ENCODE measurements at places on chromosomes 4 and X.

GRCh38 chr4:15971068-15971801, 8.3 kb upstream of the FGFBP2 start:
- no peak for DNase-seq

GRCh38 chr4:139972305-139972704, 181.7 kb downstream of the MAML3 start:
- no peak for DNase-seq

- no peak for DNase-seq
These were observed 7.6 kb upstream of the CXCL5 start for GRCh38 chr4:74006009-74006476.

DNA sequence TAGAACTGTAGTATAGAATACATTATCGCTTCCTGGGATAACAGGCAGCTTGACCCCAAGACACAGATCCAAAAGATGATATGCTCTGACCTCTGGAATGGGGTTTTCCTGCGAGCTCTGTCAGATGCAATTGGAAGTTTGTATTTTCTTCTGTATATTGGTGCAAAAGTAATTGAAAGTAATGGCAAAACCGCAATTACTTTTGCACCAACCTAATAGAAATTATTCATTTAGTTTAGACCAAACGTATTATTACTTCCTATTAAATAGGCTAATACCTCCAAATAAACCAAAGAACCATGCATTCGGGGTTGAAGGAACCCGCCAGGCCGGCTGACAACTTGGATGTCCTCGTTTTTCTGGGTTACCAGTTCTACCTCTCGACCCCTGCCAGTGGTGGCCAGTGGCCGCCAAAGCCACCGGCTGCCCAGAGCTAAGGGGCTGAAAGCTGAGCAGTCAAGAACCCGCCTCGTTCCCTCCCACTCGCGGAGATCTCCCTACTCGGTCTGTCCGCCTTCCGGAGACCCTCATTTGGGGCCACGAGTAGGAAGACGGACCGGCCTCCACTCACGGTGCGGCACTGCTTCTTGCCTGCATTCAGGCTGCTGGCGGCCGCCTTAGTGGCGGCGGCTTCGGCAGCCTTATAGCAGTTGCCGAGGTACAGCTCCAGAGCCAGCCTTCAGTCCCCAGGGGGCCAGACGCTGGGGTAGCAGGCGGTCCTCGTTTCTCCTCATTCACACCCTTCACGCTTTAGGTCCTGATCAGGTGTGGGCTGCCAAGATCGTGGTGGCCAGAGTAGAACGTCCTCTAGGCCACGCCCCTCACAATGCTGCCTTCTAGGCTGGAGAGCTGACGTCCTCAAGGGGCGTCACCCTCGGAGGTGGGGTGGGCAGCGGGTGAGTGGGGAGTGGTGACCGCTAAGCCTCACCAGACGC, 121.9 kb downstream of the RBMX2 start:
- peak; percentile 60 for DNase-seq

- no peak for DNase-seq
These were observed 62.4 kb downstream of the TMEM165 start for GRCh38 chr4:55458164-55458563.

DNA sequence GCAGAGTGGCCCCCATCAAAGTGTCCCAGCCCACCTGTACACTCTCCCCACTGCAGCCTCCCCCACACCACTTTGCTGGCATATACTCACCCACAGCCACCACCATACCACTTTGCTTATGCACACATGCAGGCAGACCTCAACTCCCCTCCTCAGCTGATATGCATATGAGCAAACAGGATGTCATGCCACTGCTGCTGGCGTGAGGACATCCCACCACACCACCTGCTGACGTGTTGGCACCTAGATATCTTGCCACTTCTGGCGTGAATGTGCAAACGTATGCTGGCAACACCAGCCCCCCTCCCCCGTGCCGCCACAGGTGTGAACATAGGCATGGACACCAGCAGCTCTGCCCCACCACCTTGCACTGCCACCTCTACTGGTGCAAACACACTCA, 22.4 kb upstream of the MAGEA8 start:
- peak; percentile 72 for DNase-seq

DNA sequence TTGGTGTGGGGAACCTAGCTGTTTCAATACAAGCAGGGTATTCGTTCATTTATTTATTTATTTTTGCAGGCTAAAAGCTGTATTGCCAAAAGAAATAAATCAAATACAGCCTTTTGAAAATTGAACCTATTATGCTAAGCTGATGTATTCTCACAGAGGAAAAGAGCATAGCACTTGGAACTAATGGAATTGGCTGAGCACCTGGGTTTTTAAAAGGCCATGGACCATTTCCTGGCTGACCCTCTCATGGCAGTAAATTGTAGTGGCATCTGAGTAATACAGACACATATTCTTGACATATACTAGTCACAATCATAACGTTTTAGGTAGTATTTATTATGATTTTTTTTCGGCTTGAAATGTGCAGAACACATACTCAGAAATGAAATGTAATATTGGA, 71.8 kb upstream of the ALG13 start:
- no peak for DNase-seq

- DNase-seq, result peak; percentile 64
These were observed 87.3 kb downstream of the PRSS12 start for GRCh38 chr4:118265312-118266144.

DNA sequence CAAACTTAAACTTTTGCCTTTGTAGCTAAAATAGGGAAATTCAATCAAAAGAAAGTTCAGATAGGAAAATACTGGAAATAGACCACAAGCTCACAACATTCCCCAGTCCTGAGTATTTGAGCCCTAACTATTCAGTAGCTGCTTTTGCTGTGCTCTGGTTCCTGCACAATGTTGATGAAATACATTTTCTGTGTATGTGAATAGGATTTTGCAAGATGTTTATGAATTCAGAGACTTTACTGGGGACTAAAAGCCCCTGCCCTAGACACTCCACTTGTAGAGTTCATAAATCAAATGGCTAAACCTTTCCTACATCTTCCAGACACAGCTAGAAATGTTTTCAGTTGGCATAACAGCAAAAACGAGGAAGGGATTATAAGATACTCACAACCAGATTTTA, 105.9 kb downstream of the FBXO8 start:
- DNase-seq, result no peak

DNA sequence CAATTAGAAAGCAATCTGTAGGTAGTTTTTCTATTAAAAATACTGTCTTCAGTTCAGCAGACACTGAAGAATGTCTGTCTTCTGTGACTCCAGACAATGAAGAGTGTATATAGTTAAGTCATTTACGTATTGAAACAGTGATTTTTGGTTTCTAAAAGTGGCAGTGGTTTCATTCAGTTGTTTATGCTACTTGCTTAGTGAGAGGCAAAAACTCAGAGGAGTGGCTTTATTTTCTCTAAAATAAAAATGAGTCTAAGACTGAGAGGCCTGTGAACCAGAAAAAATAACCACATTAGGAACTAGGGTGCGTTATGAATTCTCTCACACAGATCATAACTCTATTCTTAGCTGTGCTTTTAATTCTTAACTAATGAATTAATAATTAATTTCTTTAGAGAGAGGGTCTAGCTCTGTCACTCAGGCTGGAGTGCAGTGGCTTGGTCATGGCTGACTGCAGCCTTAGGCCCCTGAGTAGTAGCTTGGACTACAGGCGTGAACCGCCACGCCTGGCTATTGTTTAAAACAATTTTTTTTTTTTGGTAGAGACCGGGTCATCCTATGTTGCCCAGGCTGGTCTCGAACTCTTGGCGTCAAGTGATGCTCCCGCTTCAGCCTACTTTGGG, 31.4 kb downstream of the FREM3 start:
- DNase-seq, result no peak

DNA sequence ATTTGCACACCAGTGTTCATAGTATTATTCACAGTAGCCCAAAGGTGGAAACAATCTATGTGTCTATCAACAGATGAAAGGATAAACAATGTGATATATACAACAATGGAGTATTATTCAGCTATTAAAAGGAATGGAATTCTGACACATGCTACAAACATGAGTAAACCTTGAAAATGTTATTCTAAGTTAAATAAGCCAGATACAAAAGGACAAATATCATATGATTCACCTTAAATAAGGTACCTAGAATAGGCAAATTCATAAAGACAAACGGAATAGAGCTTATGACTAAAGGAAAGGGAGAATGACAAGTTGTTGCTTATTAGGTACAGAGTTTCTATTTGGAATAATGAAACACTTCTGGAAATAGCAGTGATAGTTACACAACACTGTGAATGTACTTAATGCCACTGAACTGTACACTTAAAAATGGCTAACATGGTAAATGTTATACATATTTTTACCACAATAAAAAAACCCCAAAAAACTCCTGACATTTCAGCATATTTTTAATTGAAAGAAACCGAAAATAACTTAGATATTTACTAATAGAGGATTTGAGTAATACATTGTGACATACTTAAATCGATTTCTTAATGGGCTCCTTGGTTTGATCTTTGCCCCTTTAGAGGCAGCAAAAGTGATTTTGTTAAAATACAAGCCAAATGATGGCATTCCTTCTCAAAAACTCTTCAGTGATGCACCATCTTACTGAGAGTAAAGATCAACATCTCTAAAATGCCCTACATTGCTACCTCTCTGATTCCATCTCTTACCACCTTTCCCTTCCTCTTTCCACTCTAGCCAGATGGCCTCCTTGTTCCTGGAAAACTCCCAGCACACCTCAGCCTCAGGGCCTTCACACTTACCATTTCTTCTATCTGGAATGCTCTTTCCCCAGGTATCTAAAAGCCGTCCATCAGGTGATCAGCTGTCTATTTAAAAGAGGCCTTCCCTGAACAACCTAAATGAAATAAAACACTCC, 8.6 kb upstream of the CYP2U1 start:
- DNase-seq, result no peak

DNA sequence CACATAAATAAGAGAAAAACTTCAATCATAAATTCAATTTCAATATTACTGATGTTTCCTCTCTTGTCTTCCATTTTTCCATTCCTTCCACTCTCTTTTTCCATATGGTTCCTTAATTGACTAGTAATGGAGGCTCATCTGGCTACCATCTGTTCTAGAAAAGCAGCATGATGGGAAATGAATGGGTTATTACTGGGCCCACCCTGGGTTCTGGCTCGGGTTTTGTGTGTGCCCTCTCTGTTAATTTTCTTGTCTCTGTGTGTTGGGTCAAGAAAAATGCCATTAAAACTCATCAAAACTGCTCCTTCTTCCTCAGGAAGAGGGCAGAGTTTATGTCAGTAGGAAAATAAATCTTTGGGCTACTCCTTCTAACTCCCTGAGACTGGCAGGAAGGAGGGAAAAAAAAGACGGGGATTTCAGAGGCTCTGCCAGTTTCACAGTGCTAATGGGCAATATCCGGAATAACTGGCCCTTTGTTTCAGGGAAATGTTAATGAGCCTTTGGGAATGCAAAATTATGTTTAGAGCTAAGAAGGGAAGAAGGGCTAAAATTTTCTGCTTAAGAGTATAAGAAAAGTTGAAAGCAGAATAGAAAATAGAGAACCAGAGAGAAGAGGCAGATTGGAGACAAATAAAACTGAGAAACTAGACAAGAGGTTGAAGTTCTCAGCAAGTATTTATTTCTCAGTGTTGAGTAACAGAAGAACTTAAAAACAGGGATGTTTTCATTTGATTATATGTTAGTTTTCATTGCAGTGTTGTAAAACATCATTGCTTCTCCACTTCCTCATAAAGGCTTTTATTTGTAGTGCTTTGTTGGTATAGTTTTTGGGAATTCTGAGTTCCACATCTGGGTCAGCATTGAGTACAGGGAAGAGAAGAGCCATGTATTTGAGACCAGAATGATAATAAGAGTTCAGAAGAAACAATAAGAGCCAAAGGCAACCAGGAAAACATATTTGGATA, 19.7 kb downstream of the GABRB1 start:
- no peak for DNase-seq

DNA sequence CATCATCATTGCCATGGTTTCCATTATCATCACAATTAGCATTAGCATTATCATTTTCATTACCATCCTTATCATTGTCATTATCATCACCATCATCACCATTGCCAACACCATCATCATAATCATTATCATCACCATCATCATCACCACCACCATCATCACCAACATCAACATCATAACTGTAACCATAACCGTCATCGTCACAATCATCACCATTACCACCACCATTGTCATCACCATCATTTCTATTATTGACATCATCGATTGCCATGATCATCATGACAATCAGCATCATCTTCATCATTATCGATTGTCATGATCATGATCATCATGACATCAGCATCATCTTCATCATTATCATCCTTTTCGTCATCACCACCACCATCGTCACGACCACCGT, 88.9 kb upstream of the MSX1 start:
- no peak for DNase-seq

- no peak for DNase-seq
These were observed 20.6 kb downstream of the SORCS2 start for GRCh38 chr4:7212921-7213320.

DNA sequence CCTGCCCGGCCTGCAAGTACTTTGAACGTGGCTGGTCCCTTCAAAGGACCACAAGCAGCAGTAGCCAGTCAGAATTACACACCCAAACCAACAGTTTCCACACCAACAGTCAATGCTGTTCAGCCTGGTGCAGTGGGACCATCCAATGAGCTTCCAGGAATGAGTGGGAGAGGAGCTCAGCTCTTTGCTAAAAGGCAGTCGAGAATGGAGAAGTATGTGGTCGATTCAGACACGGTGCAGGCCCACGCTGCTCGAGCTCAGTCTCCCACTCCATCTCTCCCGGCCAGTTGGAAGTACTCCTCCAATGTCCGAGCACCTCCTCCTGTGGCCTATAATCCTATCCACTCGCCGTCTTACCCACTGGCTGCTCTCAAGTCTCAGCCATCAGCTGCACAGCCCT, 104.4 kb upstream of the MYOZ2 start:
- no peak for DNase-seq

GRCh38 chrX:2521927-2522386, 21.2 kb upstream of the DHRSX start:
- DNase-seq, result no peak

DNA sequence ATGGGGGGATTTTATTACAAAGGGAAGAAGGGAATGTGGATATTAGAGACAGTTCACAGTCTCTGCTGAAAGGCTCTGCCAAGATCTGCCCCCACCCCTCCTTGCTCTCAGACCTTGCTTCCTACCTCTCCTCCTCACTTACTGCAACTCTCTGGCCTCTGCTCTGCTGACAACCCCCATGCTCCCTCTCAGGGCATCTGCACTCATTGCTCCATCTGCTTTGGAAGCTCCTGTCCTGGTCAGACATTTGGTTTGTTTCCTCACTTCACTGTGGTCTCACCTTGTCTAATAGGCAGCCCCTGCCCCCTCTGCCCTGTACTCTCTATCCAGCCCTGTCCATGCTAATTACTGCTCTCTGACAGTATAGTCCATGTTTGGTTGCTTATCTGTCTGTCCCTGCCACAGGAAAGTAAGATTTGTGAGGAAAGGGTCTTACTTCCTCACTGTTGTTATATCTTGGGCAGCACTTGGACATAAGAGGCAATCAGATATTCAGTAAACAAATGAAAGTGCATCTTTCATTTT, 189.3 kb downstream of the PTTG2 start:
- DNase-seq, result no peak

- DNase-seq, result no peak
These were observed 731.1 kb upstream of the DIAPH2 start for GRCh38 chrX:95953564-95953963.

DNA sequence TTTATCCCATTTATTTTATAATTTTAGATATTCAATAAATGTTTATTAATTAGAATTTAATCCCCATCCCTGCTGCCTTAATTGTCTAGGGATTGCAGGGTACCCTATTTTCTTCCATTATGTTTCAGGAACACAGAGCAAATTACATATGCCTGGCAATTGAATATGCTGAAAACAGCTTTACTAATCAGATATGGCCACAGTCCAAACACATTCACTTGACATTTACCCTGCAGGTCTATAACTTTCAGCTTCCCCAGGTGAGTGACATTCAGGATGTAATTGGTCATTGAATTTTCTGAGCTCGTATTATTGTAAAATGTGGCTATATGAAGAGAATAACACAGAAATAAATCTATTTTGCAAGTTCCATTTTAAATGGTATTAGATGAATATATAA, 218.7 kb upstream of the NDST4 start:
- DNase-seq, result no peak

Data from NCI-H526 (cell line).